Urothelium cell line (cell line): ENCODE measurements at places on chromosomes 16 and 17.

DNA sequence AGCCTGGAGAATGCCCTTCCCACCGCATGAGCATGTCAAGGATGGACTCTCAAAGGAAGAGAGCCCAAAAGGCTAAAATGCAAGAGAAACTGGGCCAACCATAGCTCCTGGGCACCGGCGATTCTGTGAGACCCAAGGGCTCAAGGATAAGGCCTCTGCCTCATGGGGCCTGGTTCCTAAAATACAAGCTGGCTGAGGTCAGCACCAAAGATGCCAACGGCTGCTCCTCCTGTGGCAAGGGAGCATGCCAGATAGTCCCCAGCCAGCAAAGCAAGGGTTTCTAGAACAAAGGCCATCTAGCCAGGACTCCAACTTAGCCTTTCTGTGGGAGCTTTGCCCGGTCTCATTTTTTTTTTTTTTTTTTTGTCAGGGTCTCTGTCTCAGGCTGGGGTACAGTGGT lies 20.1 kb downstream of the GPRC5B start:
- no peak for DNase-seq

- DNase-seq = no peak
Observed at GRCh38 chr17:83183951-83184506, 104.6 kb downstream of the METRNL start.

DNA sequence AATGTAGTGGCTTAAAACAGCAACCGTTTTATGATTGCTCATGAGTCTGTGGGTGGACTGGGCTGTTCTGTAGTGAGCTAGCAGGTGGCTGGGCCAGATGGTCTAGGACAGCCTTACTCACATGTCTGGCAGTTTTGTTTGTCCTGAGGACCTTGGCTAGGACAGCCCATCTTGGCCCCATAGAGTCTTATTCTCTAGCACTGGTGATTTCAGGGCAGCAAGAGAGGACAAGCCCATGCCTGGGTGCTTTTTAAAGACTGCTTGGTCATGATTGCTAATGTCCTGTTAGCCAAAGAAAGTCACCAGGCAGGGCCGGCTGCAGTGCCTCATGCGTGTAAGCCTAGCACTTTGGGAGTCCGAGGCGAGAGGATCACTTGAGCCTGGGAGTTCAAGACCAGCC lies 139.8 kb downstream of the KATNIP start:
- DNase-seq = no peak

DNA sequence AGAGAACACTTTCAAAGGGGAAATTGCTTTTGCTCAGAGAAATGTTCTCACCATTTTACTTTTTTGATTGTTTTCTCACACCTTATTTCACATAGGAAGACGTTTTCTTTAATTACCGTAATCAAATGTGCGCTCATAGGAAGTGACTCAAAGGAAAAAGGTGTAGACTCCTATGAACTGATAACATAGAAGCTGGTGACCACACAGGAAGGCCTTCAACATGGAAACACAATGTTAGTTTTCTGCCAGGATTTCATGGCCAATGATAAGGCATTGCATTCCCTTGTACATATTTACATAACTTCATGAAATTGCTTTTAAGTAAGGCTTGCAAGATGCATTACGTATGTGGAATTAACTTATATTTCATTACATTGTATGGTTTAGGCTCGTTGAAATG lies 40.9 kb upstream of the KCNJ16 start:
- no peak for DNase-seq

GRCh38 chr17:74542166-74542565 lies 3.7 kb downstream of the CD300C start:
- no peak for DNase-seq

GRCh38 chr17:933312-934073 lies 46.1 kb downstream of the NXN start:
- DNase-seq = peak; percentile 70

GRCh38 chr17:37197336-37197735 lies 178.4 kb upstream of the C17orf78 start:
- no peak for DNase-seq

DNA sequence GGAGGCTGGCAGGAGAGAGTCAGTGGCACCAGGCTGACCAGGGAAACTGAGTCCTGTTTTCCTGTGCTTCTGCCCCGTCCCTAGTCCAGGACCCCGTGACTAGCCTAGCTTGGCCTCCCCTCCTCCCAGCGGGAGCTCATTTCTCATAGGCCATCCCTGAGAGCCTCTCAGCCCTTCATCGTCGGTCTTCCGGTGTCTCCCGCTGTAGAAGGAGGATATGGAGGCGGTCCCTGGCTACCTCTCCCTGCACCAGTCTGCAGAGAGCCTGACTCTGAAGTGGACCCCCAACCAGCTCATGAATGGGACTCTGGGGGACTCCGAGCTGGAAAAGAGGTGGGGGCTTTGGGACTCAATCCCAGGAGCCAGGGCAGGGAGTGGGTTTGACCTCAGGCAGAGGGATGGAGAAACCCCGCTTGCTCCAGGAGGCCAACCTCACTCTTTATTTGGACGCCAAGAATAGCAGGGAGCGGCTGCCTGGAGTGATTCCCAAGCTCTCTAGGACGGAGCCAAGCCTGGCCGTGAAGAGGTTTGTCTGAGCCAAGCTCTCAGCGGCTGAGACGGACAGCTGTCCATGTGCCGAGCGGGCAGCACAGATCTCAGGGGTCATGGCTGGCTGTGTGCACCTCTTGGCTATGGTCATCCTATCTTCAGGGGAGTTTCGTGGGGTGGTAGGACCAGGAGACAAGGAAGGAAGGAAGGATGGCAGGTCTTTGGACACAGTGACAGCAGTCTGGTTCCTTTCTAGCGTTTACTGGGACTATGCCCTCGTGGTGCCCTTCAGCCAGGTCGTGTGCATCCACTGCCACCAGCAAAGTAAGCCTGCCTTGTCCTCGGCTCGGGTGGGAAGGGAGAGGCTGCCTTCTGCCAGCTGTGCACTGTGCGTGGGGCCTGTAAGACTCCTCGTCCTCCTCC lies 26.8 kb downstream of the SGSM2 start:
- no peak for DNase-seq

DNA sequence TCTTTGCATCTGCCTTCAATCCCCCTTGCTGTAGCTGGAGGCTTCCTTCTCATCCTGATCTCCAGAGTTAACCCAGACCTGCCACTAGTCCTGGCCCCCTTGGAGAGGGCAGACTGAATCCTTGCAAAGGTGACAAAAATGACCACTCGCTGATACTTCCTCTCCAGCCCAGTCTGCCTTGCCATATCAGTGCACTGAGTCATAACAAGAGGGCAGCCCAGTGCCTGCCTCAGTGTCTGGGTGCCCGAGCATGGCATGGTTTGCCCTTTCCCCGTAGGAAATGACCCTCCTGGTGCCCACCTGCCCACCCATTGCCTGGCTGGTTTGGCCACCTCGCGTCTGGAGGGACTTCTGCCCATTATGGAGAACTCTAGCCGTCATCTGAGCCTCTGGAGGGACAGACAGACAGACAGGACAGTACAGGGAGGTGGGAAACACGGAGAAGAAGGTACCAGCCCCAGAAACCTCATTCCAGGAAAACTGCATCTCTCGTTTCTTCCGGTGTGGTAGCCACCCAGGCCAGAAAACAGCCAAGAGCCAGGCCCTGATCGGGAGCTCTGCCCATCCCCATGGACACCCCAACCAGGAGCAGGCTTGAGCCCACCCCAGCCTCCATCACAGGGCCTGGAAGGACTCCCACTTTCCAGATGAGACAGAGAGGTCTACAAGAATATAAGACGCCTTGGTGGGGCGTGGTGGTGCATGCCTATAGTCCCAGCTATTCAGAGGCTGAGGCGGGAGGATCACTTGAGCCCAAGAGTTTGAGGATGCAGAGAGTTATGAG lies 71.5 kb downstream of the SCNN1B start:
- DNase-seq = no peak

GRCh38 chr16:31149332-31149731 lies 534 bp downstream of the PRSS36 start:
- DNase-seq = no peak

GRCh38 chr16:11032000-11032921 lies 87.9 kb downstream of the CLEC16A start:
- no peak for DNase-seq

DNA sequence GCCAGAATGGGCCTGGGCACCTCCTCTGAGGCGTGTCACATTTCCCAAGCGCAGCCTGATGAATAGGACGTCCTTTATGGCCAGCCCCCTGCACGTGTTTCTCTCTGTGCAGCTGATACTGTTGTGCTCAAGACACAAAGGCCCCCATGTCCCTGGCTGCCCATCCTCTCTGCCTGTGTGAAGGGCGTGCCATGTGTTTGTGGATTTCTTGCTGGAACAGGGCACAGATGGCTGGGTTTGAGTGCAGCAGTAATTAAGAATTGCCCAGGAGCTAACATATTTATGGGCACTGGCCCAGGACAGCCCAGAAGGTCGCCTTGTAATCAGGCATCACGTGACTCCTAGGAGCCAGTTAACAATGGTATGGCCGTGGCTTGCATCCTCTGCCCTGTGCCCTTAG lies 181.1 kb downstream of the CCDC182 start:
- no peak for DNase-seq

- peak; percentile 71 for DNase-seq
Observed at GRCh38 chr16:11049396-11050059, 105.2 kb downstream of the CLEC16A start.

GRCh38 chr16:22255335-22255734 lies 41.9 kb upstream of the POLR3E start:
- no peak for DNase-seq

DNA sequence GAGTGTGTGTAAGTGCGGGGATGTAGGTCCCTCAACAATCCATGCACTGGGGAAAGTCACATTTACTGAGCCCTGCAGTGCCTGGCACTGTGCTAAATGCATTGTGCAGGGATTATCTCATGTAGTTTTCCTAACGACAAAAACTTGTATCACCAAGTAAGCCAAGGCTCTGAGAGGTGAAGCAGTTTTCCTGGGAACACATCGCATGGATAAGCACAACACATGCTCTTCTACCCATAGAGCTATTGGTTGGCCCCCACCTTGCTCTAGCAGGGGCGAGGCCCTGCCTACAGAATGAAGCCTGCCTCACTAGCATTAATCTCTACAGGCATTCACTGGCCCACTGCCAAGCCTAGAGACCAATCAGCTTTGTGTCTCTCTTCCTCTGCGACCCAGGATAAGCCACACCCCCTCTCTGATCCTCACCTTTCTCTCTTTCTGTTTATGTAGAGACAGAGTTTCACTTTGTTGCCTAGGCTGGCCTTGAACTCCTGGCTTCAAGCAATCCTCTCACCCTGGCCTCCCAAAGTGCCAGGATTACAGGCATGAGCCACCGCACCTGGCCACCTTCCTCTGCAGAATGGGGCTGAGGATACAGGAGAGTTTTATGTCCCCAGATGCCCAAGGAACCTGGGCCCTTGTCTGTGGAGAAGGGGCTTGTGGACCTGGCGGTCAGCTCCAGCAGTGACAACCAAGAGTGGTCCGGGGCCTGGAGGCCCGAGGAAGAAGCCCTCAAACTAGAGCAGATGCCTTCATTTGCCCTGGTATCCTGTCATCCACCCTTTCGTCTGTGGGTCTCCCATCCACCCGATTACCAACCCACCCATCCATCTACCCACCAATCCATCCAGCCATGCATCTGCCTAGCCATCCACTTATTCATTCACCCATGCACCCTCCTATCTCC lies 12.8 kb downstream of the CDH16 start:
- DNase-seq = no peak

GRCh38 chr16:1102333-1102700 lies 6.3 kb upstream of the C1QTNF8 start:
- DNase-seq = no peak

DNA sequence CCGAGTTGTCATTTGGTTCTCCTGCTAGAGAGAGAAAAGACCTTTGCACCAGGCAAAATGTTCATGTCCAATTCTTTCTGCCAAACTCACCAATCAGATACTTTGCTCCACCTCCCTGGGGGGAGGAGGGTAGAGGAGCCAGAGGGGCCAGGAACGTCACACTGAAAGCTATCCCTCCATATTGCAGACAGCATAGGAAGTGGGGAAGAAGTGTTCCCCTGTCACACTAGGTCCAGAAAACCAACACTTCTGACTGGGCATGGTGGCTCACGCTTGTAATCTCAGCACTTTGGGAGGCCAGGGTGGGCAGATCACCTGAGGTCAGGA lies 9.5 kb downstream of the HSD17B2 start:
- DNase-seq = no peak

- DNase-seq = no peak
Observed at GRCh38 chr16:82996814-82997213, 370.0 kb downstream of the CDH13 start.

GRCh38 chr16:85626191-85626981 lies 13.3 kb downstream of the GSE1 start:
- no peak for DNase-seq

- no peak for DNase-seq
Observed at GRCh38 chr16:97822-98221, 19.8 kb downstream of the MPG start.

DNA sequence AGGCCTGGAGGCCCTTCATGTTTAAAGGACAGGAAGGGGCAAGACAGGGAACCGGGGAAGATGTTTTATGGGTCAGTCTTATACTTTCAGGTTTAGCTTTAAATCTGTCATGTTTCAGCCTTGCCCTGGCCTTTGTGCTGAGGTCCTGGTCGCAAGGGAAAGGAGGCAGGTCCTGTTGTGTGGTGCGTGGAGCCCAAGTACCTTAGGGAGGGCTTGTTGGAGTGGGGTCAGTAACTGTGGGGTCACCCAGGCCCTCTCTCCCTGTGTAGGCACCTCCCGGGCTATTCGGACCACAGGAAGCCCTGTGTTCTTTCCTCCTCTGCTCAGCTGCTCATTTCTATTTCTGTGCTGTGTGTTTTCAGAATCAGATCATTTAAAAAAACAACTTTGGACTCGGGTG lies 42.7 kb downstream of the MPRIP start:
- DNase-seq = no peak

- DNase-seq = no peak
Observed at GRCh38 chr17:34711646-34712045, 132.3 kb downstream of the TMEM132E start.

DNA sequence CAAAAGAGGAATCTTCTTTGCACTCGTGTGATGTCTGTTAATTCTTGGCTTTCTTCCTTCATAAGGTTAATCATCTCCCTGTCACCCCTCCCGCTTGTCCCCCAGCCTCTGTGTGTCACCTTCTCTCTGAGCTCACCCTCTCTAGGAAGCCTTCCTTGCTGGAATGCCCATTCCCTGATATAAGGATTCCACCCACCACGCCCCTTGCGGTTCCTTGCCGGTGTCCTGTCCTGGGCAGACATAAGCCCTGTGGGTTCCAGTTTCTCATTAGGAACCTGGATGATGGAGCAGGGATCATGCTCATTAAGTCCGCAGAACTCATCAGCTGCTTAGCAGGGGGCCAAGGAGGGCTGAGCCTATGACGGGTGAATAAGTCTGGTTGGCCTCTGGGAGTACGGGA lies 559.3 kb downstream of the MAF start:
- DNase-seq = no peak

- DNase-seq = no peak
Observed at GRCh38 chr17:7523033-7523432, 25.8 kb upstream of the TNFSF12 start.

GRCh38 chr16:52976539-52977167 lies 76.0 kb downstream of the CHD9NB start:
- DNase-seq = no peak

DNA sequence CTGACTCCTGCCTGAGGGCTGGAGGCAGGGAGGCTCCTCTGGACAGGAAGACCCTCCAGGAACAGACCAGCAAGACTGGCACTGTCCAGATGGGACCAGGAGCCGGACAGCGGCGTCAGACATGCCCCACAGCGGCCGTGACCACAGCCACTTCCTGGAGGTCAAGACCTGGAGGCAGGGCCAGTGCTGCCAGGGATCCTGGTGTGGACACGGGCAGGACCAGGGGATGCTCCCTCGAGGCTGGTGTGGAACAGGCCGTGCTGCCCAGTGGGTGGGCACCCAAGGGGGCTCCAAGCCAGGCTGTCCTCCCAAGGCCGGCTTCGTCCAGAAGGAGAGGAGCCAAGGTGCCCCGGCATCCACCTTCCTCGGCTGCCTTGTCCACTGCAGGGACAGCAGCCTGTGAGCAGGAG lies 4.5 kb upstream of the CCDC57 start:
- no peak for DNase-seq

- DNase-seq = no peak
Observed at GRCh38 chr17:733743-734142, 1.3 kb downstream of the TLCD3A start.
